ENCODE measurements at places on chromosomes 13 and 19.

DNA sequence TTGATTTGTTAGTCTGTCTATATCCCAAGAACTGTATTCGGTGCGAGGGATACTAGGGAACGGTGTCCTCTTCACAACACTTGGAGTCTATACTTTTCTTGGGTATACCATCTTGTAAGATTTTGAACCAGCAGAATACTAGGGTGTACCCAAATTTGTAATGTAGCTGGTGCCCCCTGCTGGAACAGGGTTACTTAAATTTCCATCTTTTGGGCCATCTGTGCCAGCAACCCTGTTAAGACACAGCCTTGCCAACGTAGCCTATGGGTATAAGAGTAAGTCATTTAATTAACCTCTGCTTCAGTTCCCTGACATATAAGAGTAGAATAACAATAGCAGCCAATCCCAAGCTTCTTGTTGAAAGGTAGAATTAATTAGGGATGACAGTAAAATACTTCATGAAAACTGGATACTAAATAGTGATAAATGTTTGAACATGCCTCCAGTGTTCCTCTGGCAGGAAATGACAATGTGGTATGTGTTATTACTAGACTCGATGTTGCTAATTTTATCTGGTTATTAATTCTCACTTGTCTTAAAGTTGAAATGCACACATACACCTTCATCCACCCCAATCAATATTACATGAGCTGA is 607.6 kb downstream of the FGF9 start:
- DNase-seq: peak; percentile 66

- peak; percentile 26 for DNase-seq
Measured at GRCh38 chr13:28324181-28324789, 170.6 kb downstream of the FLT1 start.

DNA sequence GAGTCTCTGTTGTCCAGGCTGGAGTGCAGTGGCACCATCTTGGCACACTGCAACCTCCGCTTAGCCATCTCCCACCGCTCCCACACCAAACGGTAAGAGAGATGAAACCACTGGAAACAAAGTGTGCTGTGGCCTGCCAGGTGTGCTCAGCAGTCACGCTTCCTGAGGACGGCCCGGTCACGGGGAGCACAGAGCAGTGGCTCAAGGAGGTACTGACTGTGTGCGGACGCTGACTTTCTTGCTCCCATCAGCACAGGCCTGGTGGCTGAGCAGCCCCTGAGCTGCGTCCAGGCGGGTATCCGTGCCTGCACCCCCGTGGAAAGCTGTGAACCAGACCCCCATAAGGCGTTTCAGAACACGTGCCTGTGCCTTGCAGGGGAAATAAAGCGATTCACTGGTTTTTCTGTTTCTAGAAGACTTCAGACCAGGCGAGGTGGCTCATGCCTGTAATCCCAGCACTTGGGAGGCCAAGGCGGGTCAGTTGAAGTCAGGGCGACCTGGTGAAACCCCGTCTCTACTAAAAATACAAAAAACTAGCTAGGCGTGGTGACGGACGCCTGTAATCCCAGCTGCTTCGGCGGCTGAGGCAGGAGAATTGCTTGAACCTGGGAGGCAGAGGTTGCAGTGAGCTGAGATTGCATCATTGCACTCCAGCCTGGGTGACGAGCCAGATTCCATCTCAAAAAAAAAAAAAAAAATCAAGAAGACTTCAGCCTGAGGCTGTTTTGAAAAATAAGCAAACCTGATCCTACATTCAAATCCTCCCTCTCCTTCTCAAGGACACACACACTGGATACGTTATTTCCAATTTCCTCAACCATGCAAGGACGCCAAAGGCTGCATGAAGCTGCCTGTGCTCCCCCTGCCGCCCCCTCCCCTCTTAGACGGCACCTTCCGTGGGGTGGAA is 25.5 kb downstream of the ADPRHL1 start:
- DNase-seq: no peak

- DNase-seq: no peak
Measured at GRCh38 chr19:38383743-38384142, 4.1 kb downstream of the GGN start.

DNA sequence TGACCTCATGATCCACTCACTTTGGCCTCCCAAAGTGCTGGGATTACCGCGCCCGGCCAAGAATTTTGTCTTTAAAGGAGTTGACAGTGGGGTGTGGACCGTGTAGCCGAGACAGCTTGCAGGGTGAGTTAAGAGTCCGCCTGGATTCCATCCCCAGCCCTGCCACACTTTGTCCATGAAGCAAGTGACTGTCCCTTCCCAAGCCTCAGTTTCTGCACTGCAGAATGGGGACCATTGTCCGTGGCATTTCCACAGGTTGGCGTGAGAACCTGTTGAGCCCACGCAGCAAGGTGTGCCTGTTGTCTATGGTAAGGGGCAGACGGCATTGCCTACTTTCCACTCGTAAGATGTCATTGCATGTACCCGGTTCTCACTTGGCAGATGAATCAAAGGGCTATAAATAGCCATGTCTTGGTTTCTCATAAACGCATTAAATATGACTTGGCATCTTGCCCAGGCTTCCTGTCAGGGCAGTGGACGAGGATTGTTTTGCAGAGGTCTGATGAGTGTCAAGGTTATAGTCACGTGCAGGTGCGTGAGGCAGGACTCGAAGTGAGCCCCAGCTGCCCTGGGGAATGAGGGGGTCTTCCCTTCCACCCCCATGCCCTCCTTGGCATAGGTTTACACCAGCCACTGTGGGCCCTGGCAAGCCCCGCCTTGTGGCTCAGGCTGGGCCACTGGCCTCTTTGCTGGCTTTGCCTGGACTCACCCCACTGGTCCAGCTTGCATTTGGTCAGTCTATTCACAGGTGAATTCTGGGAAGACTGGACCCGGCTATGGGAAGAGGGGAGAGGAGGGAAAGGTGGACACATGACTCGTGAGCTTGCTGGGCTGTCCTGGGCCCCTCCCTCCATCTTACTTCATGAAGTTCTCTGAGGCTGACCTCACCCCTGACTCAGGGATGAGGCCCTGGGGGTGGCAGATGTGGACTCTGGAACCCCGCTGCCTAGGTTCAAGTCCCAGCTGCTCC is 14.6 kb downstream of the FAM187B start:
- peak; percentile 57 for DNase-seq

DNA sequence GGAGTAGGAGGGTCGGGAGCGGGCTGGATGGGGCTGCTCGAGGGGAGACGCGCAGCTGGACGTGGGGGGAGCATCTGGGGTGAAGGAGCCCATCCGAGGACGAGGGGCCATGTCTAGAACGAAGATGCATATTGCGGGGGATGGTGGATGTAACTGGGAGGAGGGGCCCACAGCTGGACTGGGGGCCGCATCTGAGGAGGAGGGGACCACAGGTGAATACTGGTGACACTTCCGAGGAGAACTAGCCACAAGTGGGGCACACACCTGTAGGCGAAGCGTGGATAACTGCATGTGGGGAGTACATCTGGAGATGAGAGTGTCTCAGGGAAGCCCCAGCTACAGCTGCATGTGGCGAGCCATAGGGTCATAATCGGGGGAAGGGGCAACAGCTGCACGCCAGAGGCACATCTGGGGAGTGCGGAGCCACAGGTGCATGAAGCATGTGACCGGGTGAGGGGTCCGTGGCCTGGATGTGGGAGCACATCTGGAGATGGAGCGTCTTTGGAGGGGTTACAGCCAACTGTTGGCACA is 402 bp downstream of the ZSWIM9 start:
- DNase-seq: no peak

DNA sequence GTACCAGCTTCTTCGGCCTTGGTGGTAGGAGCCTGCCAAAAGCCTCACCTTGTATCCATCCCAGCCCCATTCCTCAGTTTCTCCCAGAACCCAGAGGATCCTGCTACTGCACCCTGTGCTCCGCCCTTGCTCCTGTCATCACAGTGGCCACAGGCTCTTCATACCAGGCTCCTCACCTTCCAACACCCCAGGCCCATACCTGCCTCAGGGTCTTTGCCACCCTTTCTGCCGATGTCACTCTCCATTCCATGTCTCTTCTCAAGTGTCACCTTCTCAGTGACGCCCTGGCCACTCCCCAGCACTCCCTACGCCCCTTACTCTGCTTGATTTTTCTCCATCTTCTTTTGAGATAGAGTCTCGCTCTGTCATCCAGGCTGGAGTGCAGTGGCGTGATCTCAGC is 2.0 kb upstream of the SRRM5 start:
- no peak for DNase-seq

DNA sequence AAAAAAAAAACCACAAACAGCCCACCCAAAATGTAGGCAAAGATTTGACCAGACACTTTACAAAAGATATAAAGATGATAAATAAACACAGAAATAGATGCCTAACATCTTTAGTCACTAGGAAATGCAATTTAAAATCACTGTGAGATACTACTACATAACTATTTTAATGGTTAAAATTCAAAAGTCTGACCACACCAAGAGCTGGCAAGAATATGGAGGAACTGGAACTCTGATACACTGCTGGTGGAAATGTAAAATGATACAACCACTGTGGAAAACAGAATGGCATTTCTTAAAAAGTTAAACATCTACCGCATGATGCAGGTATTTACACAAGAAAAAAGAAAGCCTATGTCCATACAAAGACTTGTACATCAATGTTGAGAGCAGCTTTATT is 26.8 kb downstream of the VWA8 start:
- no peak for DNase-seq

GRCh38 chr13:27952876-27953675 is 16.0 kb downstream of the CDX2 start:
- DNase-seq: no peak

- DNase-seq: no peak
Measured at GRCh38 chr13:35216131-35216530, 260.4 kb downstream of the MAB21L1 start.

DNA sequence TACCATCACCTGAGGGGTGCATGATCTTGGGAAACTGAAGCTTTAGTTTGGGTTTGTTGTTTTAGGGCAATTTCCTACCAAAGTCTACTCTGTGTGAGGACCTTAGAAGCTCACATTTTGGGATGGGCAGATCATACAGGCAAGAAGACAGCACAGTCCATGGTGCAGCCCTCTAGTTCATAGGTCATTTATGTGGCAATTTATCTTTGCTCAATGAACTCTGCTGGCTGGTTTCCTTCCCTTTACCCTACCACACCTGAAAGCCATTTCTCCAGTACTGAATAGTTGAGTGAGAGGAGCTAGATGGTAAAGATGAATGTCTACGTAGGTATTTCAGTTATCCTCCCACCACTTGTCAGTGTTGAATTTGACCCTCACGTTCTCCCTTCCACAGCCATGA is 87.5 kb upstream of the KLF12 start:
- DNase-seq: no peak

DNA sequence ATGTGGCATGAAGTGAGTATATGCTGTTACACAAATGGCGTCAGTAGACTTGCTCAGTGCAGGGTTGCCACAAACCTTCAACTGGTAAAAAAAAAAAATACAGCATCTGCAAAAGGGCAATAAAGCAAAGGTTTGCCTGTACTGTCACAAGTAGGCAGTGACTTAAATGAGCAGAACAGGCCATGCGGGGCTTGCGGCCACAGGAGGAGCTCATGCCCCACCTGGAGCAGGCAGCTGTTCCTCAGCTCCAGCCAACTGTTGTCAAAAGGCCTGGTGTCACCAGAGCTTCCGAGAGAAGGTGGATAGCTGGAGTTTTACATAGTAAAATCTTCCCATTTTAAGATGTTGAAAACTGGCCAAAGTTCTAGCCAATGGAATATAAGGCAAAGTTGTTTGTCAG is 7.7 kb downstream of the ATP7B start:
- no peak for DNase-seq

DNA sequence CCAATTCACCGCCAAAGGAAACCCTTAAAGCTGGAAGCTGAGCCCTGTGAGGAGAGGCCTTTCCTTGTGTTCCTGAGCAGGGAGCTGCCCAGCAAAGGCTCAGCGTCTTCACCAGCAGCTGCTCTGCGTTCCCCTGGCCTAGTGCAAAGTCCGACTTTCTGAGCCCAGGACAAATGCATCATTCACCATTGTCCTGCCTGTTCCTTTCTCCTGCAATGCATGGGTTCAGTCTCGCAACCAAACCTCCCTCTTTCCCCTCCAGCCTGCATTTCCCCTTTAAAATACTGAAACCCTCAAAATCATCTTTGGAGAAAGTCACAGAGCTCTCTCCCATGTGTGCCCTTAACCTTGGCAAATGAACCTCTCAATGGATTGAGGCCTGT is 12.9 kb upstream of the TMEM255B start:
- no peak for DNase-seq

DNA sequence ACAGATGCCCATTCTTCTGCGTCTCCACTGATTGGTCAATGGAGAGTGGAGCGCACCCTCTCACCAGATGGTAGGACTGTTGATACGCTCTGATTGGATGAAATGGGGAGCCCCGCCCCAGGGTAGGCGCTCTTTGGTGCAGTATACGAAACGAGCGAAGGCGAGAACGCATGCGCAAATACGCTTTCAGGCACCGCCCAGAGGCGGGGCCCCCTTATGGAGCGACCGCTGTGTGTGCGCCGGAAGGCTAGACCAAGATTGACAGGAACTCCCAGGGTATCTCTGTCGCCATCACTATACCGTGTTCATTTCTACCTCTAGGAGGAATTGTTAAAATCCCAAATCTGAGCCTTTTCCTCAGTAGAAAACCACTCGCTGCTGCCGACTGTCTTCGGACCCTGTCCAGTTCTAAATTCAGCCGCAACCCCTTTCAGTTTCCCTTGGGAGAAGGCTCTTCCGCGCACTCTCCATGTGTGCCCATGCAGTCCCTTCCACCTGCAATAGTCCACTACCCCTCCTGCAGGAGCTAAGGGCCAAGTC is 720 bp upstream of the HNRNPL start:
- peak; percentile 97 for DNase-seq

- DNase-seq: no peak
Measured at GRCh38 chr13:108525827-108526226, 103.6 kb upstream of the MYO16 start.

- no peak for DNase-seq
Measured at GRCh38 chr13:30720172-30720869, 15.0 kb upstream of the ALOX5AP start.
